RPMI7951 (cell line): ENCODE measurements at places on chromosomes 1 and 21. TPM values are rescaled to one million over a fixed set of nuclear protein-coding genes. Genes with fewer than 3 reads are reported as not detected.

Gene AUNIP
- total RNA-seq: 8.7 and 10.0 TPM in 2 replicates

Gene CSTB
- 17.6 and 25.7 TPM in 2 replicates for total RNA-seq

Gene SLC35F3
- 4.6 and 4.9 TPM in 2 replicates for total RNA-seq

Gene MAP3K21
- total RNA-seq: under 0.01 TPM in 1 of 2 replicates, not detected in the other

Gene IFI44L
- 5.4 and 9.4 TPM in 2 replicates for total RNA-seq

Gene CHI3L2
- 2.6 and 5.5 TPM in 2 replicates for total RNA-seq

Gene IQGAP3
- total RNA-seq: 32.8 and 35.5 TPM in 2 replicates

Gene VANGL2
- 0.10 and 0.12 TPM in 2 replicates for total RNA-seq

Gene WNT4
- total RNA-seq: not detected in 2 replicates

Gene RYR2
- total RNA-seq: under 0.01 TPM in 1 of 2 replicates, not detected in the other

Gene KCND3
- total RNA-seq: not detected in 2 replicates
